ENCODE measurements at places on chromosomes 5 and 9.

GRCh38 chr9:125360601-125361000 lies 99.0 kb downstream of the GAPVD1 start:
- no peak for DNase-seq

DNA sequence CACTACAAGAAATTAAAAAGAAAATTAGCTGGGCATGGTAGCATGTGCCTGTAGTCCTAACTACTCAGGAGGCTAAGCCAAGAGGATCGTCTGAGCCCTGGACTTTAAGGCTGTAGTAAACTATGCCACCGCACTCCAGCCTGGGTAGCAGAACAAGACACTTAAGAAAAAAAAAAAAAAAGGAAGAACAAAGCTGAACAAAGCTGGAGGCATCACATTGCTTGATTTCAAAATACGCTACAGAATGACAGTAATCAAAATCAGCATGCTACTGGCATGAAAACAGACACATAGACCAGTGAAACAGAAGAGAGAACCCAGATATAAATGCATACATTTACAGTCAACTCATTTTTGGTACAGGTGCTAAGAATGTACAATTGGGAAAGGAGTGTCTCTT lies 14.5 kb upstream of the OTULIN start:
- DNase-seq, result no peak

DNA sequence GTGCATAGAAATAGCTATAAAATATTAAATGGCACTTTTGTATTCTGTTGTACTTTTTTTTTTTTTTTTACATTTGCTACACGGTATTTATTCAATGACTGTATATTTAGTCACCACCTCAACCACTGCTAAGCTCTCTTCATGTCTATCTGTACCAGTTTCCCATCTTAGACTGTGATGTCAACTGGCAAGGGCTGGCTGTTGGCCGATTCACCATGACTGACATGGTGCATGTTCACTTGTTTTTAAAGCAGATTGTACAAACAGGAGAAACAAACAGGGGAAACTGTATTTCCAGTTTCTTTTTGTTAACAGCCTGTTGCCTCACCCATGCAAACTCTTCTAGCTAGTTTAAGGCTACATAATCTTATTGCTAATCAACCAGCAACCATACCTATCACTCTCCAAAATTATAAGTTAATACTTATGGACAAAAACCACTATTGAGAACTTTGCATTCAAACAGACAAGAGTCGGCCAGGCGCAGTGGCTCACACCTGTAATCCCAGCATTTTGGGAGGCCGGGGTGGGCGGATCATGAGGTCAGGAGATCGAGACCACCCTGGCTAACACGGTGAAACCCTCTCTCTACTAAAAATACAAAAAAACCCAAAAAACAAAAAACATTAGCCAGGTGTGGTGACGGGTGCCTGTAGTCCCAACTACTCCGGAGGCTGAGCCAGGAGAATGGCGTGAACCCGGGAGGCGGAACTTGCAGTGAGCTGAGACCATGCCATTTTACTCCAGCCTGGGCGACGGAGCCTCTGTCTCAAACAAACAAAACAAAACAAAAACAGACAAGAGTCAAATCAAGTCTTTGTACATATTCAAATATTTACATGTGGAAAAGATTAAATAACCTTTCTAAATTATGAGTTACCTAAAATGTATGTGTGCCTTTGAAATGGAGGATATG lies 13.2 kb downstream of the ZFAND5 start:
- peak; percentile 28 for DNase-seq

DNA sequence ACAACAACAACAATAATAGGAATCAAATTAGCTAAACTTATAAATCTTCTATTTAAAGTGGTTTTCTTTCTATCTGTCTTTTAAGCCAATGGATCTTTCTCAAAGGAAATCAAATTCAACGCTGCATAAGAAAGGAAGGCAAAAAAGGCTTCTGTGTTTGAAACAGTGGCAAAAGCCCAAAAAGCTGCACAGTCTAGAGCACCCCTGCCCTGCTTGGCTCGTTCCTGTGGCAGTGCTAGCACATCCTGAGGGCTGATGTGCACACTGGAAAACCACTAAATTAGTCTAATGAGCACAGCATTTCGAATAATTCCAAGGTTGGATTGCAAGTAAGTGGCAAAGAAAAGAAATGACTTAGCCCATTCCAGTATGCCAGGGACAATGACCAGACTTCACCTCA lies 80.7 kb downstream of the AP3B1 start:
- DNase-seq, result no peak
